ENCODE measurements at places on chromosomes 1 and 21. TPM values are rescaled to one million over a fixed set of nuclear protein-coding genes. Genes with fewer than 3 reads are reported as not detected.

DNA sequence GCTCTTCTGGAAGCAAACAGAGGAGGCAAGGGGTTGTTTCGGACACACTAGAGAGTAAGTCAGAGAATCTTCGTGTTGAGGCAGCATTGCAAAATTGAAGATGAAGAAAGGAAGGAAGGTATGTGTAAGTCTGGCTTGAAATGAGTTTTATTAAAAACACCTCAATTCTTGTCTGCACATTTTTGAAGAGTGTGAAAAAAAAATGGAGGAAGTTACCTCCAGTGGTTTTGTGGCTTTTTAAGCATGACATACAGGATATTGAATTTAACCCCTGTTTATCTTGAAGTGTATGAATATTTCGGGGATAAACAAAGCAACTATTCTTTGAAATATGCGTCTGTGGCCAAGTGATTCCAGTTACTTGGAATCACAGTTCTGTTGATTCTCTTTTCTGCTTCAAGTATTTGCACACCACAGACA lies 203.2 kb upstream of the SGIP1 start:
- H3K4me3 ChIP-seq = no peak overlapping the region
- peaks cover 11% of the 10 kb centered on the region for H3K4me1 ChIP-seq
- H3K27me3 ChIP-seq = no peaks in the 10 kb centered on the region
- no peak overlapping the region for H3K27ac ChIP-seq
- DNase-seq = no peak

DNA sequence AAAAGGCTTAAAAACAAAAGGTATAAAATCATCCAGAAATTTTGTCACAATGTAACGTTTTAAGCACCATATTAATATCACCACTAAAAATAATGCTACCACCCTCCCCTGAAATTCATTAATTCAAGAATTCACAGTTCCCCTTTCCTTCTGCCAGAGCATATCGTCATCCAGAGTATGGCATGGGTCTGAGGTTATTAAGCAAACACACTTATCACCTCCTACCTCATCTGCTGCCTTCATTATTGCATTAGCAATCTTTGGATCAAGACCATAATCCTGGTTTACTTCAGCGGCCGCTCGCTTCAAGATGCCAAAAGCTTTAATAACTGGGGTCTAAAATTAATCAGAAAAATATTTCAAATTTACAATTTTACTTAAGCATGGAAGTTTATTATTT lies 6.2 kb downstream of the FH start:
- no peak for DNase-seq

DNA sequence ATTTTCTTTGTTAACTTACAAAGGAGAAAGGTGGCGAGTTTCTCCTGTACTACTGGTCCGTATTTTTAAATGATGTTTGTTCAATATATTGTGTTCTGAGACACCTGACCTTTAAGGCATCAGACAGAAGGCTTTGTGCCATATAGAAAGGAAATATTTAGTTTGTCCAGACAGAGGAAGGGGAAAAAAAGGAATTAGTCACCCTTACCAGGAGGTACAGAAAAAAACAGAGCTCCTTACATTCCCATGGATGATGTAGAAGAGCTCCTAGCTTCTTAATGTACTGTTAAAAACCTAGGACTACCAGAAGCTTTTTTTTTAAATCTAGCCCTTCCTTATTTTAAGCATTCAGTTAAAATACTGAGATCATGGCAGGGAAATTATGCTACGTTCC lies 12.4 kb upstream of the PODN start:
- no peaks in the 10 kb centered on the region for H3K36me3 ChIP-seq
- no peak overlapping the region for H3K27ac ChIP-seq
- H3K27me3 ChIP-seq = no peaks in the 10 kb centered on the region
- no peak for DNase-seq
- H3K4me3 ChIP-seq = no peak overlapping the region

DNA sequence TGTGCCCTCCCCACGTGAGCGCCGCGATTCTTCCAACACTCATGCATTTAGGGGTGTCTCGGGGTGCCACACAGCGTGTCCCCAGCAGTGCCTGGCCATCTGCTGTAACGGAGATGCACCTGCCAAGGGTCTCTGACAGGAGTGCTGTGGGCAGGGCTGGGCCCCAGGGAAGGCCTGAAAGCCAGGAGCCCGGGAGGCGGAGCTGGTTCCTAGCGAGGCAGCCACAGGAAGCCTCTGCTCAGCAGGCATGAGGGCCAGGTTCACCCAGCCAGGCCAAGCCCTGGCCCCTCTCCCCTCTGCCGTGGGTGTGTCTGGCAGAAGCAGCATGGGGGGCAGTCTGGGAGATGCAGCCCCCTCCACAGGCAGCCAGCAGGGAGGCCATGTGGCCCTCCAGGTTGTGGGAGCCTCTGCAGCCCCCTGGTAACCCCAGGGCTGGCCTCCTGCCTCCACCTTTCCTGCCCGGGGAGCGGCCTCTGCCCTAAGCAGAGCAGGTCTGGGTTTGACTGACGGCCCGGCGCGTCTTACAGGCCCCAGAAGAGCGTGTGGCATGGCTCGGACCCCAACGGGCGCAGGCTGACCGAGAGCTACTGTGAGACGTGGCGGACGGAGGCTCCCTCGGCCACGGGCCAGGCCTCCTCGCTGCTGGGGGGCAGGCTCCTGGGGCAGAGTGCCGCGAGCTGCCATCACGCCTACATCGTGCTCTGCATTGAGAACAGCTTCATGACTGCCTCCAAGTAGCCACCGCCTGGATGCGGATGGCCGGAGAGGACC lies 30.4 kb downstream of the SLC19A1 start:
- H3K4me1 ChIP-seq = no peaks in the 10 kb centered on the region
- no peaks in the 10 kb centered on the region for H3K27me3 ChIP-seq
- H3K4me3 ChIP-seq = no peak overlapping the region
- H3K36me3 ChIP-seq = peaks cover 4% of the 10 kb centered on the region

- no peaks in the 10 kb centered on the region for H3K4me1 ChIP-seq
- no peak overlapping the region for H3K27ac ChIP-seq
- no peaks in the 10 kb centered on the region for H3K27me3 ChIP-seq
- peak; percentile 7 for DNase-seq
- no peak overlapping the region for H3K4me3 ChIP-seq
These were observed 30.4 kb upstream of the LBR start for GRCh38 chr1:225458222-225458631.

- no peak for DNase-seq
- no peak overlapping the region for H3K27ac ChIP-seq
- no peaks in the 10 kb centered on the region for H3K4me1 ChIP-seq
- no peak overlapping the region for H3K4me3 ChIP-seq
These were observed 25.7 kb upstream of the ABCG1 start for GRCh38 chr21:42193131-42193671.

DNA sequence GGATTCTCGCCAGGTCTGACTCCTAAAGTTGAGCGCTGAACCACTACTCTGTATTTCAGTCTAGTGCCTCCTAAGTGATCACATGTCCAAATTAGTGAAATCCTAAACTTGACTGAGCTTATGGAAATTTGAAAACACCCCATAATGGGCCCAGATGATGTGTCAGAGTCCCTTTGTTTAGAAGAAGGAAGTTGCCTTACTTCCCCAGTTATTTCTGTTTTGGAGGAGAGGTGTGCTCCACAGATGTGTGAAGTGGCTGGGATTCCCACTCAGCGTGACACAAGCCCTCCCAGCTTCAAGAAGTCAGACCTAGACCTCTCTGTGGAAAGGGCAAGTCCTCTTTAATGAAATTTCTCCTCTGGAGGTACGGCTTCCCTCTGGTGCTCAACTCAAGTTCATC lies 188.8 kb downstream of the TTLL7 start:
- no peak overlapping the region for H3K4me3 ChIP-seq
- no peak overlapping the region for H3K27ac ChIP-seq
- no peaks in the 10 kb centered on the region for H3K36me3 ChIP-seq
- DNase-seq = no peak
- no peaks in the 10 kb centered on the region for H3K4me1 ChIP-seq
- H3K27me3 ChIP-seq = no peaks in the 10 kb centered on the region

- no peak for DNase-seq
- peaks cover 2% of the 10 kb centered on the region for H3K4me1 ChIP-seq
- H3K27ac ChIP-seq = no peak overlapping the region
- no peak overlapping the region for H3K4me3 ChIP-seq
- H3K36me3 ChIP-seq = no peaks in the 10 kb centered on the region
These were observed 46.2 kb upstream of the BCL10 start for GRCh38 chr1:85322655-85323054.

DNA sequence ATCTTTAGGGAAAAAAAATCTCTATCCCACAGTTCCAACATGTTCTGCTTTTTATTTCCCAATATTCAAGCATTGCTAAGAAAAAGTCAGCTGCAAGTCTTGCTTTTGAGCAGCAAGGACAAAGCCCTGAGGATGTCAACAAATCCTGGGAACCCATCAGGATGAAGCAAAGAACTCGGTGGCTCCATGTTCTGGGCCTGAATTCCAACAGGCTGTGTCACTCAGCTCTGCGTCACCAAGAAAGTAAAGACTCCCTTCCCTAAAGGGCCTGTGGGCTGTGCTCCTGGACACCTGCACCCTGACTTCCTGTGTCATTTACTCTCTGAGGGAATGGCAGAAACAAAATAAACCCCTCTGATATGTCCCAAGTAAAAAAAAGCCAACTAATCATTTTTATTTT lies 95.5 kb downstream of the TIAM1 start:
- H3K4me3 ChIP-seq = no peak overlapping the region
- no peak overlapping the region for H3K27ac ChIP-seq
- peaks cover 20% of the 10 kb centered on the region for H3K36me3 ChIP-seq
- no peak for DNase-seq
- H3K27me3 ChIP-seq = no peaks in the 10 kb centered on the region

DNA sequence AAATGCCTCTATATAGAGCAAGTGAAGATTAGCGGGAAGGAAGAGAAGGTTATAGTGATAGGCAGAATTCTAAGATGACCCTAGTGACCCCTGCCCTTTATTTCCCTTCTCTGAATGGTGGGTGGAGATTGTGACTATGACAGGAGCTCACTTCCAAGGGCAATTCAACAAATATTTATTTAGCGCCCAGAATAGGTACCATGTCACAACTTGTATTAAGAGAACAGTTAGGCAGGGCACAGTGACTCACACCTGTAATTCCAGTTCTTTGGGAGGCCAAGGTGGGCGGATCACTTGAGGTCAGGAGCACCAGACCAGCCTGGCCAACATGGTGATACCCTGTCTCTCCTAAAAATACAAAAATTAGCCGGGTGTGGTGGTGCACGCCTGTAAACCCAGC lies 236.0 kb upstream of the POGK start:
- H3K4me1 ChIP-seq = no peaks in the 10 kb centered on the region
- no peak overlapping the region for H3K27ac ChIP-seq
- no peak overlapping the region for H3K4me3 ChIP-seq
- H3K36me3 ChIP-seq = no peaks in the 10 kb centered on the region

- H3K36me3 ChIP-seq = no peaks in the 10 kb centered on the region
- H3K4me1 ChIP-seq = no peaks in the 10 kb centered on the region
- H3K4me3 ChIP-seq = no peak overlapping the region
- H3K27ac ChIP-seq = no peak overlapping the region
These were observed 14.0 kb upstream of the THEMIS2 start for GRCh38 chr1:27858072-27858948.

- H3K36me3 ChIP-seq = no peaks in the 10 kb centered on the region
- no peak overlapping the region for H3K4me3 ChIP-seq
- DNase-seq = no peak
- no peaks in the 10 kb centered on the region for H3K4me1 ChIP-seq
- no peaks in the 10 kb centered on the region for H3K27me3 ChIP-seq
These were observed 6.5 kb upstream of the HAPLN2 start for GRCh38 chr1:156612666-156613065.

Gene KRTAP19-1
- not detected for total RNA-seq

Gene TMEM52
- 9.5 TPM for total RNA-seq
